Stimulated activated CD8-positive, alpha-beta memory T cell treated with anti-CD3 and anti-CD28 coated beads, Interleukin-7, amount 100 ng/mL, for 4 hours (primary cell): ENCODE measurements at places on chromosomes 13 and 19.

DNA sequence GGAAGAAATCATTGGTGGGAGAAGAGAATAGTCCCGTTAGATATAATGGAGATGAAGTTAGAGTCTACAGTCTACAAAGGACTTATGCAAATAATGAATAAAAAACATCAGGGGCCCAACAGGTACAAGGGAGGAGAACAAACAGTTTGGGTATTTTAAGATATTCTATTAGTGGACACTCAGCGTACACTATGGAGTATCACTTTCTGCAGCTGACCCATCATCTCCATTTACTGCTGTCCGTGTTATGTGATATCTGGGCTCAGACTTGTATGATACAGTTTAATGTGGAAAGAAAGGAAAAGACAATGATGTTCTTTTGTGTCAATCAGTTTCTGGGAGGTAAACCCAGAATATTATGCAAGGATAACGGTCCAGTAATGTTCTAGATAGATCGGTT is 126.2 kb downstream of the RAB20 start:
- no peak for DNase-seq

DNA sequence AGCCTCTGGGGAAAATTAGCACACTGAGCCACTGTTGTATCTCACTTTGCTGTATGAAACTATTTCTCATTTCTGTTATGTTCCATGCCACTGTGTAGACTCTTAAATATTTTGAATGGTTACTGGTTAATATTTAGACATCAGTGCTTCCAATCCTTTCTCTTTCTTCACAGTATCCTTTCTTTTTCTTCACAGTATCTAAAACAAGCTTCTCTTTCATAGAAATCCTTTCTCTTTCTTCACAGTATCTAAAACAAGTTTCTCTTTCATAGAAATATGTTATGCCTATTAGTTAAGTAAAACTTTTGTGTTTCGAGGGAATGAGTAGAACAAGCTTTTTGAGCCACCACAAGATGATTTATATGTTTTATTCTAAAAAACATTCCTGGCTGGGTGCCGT is 326.8 kb upstream of the KLF12 start:
- no peak for DNase-seq

GRCh38 chr19:46748325-46749109 is 2.3 kb upstream of the STRN4 start:
- peak; percentile 53 for DNase-seq

GRCh38 chr19:48614436-48615230 is at the start of gene FAM83E:
Gene FAM83E, minus strand, starts transcription at chr19:48615076. Its CDS starts 1,704 bp downstream, at chr19:48613372.
- DNase-seq = no peak

GRCh38 chr13:25170554-25171111 is 1.5 kb downstream of the AMER2 start:
- peak; percentile 10 for DNase-seq

- DNase-seq = no peak
These were observed 664 bp upstream of the HCN2 start for GRCh38 chr19:588741-589692.

GRCh38 chr13:89514534-89515312 is 1832.8 kb upstream of the MIR17HG start:
- no peak for DNase-seq

DNA sequence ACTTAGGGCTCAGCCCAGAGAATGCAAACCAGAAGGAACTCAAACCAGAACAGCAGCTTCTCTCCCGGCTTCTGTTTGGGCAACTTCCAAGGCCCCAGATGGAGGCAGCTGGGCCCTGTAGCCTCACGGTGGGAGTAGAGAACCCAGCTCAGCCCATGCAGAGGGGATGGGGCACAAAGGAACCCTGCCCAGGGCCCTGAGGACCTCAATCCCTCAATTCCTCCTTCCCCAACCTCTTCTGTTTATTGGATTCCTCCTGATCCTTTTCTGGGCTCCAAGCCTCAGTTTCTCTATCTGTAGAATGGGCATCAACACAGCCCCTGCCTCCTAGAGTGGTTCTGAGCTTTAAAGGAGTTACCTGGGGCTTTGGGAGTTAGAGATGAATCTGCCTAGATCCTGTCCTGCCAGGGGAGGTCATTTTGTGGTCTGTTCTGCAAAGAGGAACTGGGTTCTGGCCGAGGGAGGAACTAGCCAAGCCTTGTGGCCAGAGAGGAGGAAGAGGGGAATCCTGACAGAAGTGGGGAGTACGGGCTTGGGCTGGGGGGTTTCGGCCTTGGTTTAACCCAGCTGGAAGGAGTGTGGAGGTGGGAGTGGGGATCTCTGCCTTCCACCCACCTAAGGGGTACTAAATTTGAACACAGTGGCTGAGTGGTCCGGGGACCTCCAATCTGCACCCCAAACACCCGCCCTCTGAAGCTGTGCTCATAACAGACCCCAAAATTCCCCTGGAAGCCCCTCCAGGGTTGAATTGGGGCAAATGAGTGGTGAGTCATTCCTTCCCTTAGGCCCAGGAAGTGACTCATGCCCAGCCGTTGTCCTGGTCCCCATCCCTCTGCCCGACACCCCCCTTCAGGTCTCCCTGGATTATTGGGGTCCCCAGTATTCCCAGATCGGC is 2.7 kb downstream of the ADGRE5 start:
- DNase-seq = peak; percentile 73

- no peak for DNase-seq
These were observed 123.1 kb downstream of the CDK8 start for GRCh38 chr13:26377038-26377437.

DNA sequence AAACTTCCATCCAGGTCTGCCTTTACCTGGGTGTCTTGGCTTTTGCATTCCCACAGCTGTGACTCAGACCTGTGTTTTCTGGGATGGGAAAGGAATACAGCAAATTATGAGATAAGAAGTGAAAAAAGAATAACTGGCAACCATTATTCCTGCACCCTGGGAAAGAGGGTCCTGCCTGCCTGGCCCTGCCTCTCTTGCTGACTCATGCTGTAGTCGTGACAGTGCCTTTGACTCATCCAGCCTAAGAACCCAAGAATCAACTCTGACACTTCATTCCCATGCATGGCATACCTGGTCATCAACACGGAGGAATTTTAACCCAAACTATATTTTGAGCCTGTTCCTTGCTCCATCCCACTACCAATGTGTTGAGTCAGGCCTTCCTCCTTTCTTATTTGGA is 185.4 kb upstream of the SERP2 start:
- no peak for DNase-seq

- no peak for DNase-seq
These were observed 442 bp downstream of the RAB8A start for GRCh38 chr19:16111909-16112752.
